ELF-1 (cell line): ENCODE measurements at places on chromosomes 11 and 22.
A peak's percentile ranks its signal among the peaks of the same experiment; 100 is the strongest.

GRCh38 chr11:64744544-64745188 lies 724 bp upstream of the RASGRP2 start:
- DNase-seq, result no peak

GRCh38 chr11:35798983-35799382 lies 136.4 kb downstream of the TRIM44 start:
- no peak for DNase-seq

GRCh38 chr11:34721646-34722045 lies 100.8 kb downstream of the EHF start:
- DNase-seq, result no peak

DNA sequence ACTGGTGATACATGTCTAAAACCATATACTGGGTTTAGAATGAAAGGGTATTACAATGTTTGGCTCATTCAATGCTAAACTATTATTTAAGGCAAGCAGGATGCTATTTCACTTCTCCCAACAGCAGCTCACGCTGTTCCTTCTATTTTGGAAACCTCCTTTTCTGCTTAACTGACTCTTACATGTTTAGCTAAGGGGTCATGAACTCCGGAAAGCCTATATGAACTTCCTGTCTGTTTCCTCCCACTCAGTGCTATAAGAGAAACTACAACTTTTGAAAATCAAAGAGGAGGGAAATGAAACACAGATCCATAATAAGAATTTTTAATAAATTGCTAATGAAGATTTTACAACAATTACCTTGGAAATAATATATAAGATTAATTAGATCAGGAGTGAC lies 30.9 kb downstream of the SLC36A4 start:
- DNase-seq, result no peak

- no peak for DNase-seq
These were observed 1.1 kb downstream of the HYOU1 start for GRCh38 chr11:119055901-119056300.

- no peak for DNase-seq
These were observed 63.2 kb upstream of the FIBIN start for GRCh38 chr11:26930518-26931247.

- DNase-seq, result no peak
These were observed 21.0 kb downstream of the ZNRF3 start for GRCh38 chr22:28904211-28904896.

- DNase-seq, result peak; percentile 22
These were observed 220.4 kb upstream of the RAG2 start for GRCh38 chr11:36818410-36818809.

- DNase-seq, result no peak
These were observed 1.5 kb downstream of the LARGE1 start for GRCh38 chr22:33918676-33919365.

DNA sequence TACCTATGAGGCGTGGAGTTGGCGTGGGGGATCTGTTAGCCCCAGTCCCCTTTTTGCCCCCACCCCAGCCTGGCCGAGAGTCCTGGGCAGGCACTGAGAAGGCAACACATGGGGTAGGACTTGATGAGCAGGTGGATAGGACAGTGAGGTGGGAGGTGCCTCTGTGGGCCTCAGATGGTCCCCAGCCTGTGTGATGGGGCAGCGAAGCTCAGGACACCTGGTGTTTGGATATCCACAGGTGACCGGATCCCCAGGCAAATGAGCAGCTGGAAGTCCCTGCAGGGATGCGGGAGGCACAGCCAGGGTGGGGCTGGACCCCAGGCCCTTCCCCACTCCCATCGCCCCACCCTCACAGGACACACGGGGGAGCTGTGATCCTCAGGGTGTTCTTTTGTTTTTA lies 9.7 kb downstream of the FBLN1 start:
- no peak for DNase-seq

DNA sequence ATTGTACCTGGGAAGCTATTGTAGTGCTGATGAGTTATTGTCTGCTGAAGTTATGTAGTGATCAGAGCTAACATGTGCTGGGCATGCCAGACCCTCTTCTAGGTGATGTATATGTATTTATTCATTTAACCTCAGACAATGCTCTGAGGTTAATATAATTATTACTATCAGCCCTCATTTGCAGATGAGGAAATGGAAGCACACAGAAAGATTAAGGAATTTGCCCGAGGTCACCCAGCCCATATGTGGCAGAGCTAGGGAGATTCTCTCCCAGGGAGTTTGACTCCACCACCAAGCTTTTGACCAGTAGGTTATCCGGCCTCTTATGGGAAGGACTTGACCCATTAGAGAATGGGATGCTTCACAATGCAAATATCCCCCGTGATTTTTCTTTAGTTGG lies 114.2 kb upstream of the NAV2 start:
- DNase-seq, result no peak

GRCh38 chr11:75387736-75388294 lies 11.5 kb upstream of the RPS3 start:
- no peak for DNase-seq

DNA sequence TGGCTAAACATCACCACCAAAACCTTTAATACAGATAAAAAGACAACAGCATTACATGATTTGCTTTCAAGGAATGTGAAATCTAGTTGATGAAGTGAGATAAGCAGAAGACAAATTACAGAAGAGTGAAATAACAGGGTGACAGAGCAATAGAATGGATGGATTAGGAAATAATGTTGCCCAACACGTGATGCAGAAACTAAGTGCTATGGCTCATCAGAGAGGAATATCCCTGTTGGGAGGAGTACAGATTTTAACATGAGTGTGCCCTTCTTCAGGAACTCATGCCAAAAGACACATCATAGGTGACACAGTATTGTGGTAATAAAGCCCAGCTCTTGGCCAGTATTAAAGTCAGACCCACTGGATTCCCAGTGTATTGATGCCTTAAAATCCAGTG lies 176.6 kb upstream of the RAG2 start:
- DNase-seq, result no peak

DNA sequence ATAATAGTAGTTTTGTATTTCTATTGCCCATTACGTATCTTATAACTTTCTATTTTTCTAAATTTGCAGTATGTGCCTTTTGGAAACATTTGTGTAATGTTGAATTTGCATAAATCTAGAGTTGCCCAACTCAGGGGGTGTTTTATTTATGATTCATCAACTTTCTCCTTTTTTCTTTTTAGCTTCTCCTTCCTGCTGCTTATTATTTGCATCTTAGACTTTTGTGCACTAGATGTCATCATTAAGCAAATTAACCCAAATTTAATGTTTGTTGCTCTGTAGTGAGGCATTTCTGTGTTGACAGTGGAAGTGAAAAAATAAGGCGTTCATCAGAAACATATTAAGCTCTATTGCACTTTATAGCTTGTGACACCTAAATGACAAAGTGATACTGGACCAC lies 56.2 kb upstream of the ZBED5 start:
- no peak for DNase-seq

- DNase-seq, result no peak
These were observed 7.5 kb downstream of the TMEM138 start for GRCh38 chr11:61369372-61370348.

- no peak for DNase-seq
These were observed 280.7 kb upstream of the CADM1 start for GRCh38 chr11:115784796-115785521.

- no peak for DNase-seq
These were observed 8.1 kb downstream of the TANGO2 start for GRCh38 chr22:20028855-20029549.

DNA sequence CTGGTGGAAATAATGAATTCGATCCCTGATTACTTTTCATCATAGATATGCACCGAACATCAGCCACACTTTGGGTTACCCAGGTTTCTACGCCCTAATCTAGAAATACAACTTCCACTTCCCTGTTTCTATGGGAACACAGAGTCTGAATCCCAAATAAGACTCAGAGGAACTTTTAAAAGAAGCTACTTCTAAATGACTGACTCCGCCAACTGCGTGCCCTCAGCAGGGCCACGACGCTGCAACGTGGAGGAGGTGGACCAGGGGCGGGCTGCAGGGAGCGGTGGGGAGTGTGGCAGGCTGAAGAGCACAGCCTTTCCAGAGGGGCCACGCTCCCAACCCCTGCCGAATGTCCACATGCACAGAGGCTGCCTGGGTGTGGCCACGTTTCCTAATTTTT lies 304.0 kb downstream of the SHANK2 start:
- no peak for DNase-seq

- peak; percentile 83 for DNase-seq
These were observed 9.4 kb downstream of the IGSF9B start for GRCh38 chr11:133947321-133947756.

DNA sequence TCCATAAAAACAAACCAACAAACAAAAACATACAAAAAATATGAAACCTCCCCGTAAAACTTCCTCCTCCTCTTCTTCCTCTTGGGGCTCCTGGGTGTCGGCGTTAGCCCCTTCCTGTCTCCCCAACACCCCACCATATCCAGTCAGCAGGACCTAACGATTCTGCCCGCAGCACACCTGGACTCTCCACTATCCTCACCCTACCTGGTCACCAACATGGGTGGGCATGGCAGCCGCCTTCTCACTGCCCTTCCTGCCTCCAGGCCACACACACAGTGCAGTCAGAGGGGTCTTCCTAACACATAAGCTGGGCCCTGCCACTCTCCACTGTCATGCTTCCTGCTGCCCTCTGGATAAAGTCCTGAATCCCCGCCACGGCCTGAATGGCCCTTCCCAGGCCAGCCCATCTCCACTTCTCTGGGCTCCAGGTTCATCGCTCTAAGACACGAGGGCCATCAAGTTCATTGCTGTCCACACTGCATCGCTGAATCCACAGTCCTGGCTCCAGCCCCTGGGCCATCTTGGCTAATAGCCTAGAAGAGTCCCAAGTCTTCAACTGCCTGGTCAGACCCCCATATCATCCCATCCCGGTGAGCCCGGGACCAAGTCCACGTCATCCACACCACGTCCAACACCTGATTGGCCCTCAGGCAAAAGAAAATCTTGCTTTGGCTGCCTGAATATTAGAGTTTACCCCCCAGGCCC lies 76.2 kb downstream of the IGLL1 start:
- no peak for DNase-seq

DNA sequence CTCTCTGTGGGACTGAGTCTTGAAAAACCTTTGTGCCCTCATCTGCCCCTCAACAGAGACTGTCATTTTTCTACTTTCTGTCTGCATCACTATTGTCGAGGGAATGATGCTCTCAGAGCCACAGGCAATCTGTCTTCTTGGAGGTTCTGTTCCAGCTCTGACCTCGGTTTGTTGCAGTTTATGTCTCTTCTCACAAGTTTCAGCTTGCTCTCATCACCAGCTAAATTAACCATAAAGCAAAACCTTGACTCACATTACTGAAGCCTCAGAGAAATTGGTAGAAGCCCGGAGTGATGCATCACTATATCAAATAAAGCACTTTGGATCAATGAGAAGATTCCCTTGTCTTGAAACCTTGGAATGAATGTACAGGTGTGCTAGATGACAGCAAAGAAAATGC lies 60.6 kb upstream of the BLID start:
- no peak for DNase-seq

- no peak for DNase-seq
These were observed 6.0 kb upstream of the CDKN1C start for GRCh38 chr11:2891326-2892214.

GRCh38 chr11:9357041-9357440 lies 27.4 kb upstream of the IPO7 start:
- no peak for DNase-seq

DNA sequence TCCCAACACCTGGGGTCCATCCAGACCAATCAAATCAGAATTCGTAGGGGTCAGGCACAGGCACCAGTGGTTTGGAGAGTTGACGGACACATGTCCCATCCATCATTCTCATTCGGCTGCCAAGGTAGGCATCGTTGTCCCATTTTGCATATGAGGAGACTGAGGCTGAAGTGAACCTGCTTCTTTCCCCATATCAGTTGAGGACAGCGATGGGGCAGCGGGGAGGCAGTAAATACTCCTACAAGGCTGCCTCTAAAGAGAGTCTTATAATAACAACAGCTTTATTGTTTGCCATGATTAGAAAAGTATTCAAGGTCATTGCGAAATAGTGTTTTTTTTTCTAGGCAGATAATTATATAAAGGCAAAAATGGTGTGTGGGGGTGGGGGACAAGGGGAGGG lies 1.6 kb upstream of the BEST1 start:
- no peak for DNase-seq

DNA sequence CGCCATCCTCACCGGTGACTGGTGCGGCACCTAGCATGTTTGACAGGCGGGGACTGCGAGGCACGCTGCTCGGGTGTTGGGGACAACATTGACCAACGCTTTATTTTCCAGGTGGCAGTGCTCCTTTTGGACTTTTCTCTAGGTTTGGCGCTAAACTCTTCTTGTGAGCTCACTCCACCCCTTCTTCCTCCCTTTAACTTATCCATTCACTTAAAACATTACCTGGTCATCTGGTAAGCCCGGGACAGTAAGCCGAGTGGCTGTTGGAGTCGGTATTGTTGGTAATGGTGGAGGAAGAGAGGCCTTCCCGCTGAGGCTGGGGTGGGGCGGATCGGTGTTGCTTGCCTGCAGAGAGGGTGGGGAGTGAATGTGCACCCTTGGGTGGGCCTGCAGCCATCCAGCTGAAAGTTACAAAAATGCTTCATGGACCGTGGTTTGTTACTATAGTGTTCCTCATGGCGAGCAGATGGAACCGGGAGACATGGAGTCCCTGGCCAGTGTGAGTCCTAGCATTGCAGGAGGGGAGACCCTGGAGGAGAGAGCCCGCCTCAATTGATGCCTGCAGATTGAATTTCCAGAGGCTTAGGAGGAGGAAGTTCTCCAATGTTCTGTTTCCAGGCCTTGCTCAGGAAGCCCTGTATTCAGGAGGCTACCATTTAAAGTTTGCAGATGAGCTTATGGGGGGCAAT lies 1.1 kb downstream of the NEAT1 start:
- peak; percentile 29 for DNase-seq
